ENCODE measurements at places on chromosomes 6 and 20.

DNA sequence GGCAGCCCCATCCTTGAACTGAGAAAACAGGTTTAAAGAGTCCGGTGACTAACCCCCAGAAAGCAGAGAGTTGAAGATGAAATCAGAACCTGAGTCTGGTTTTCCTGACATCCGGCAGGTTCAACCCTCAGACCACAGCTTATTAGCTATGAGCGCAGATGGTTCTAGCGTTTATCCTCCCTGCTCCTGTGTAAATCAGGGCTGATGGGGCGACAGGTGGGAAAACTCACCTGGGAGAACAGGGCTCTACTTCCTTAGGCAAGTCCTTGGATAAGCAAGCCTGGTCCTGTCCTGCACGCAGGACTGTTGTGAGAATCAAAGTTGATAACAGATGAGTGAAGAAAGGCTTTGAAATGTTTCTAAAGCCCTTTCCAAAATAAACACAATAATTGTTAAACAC is 31.4 kb downstream of the GHRH start:
- DNase-seq = no peak

DNA sequence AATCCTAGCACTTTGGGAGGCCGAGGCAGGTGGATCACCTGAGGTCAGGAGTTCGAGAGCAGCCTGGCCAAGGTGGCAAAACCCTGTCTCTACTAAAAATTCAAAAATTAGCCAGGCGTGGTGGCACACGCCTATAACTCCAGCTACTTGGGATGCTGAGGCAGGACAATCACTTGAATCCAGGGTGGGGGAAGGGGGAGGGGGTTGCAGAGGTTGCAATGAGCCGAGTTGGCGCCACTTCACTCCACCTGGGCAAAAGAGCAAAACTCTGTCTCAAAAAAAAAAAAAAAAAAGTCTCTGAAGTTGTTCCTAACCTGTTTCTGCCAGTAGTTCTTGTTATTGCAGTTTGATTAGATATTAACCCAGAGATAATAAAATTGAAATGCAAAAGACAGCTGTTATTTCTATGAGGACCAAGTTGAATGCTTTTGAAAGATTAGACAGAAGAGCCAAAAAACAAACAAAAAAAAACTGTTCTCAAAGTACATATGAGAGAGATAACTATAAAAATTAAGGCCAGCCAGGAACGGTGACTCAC is 22.6 kb downstream of the PIGU start:
- DNase-seq = no peak

- DNase-seq = no peak
These were observed 9.4 kb downstream of the RING1 start for GRCh38 chr6:33217681-33218080.

- DNase-seq = no peak
These were observed 90.4 kb downstream of the DLL1 start for GRCh38 chr6:170200458-170200891.

DNA sequence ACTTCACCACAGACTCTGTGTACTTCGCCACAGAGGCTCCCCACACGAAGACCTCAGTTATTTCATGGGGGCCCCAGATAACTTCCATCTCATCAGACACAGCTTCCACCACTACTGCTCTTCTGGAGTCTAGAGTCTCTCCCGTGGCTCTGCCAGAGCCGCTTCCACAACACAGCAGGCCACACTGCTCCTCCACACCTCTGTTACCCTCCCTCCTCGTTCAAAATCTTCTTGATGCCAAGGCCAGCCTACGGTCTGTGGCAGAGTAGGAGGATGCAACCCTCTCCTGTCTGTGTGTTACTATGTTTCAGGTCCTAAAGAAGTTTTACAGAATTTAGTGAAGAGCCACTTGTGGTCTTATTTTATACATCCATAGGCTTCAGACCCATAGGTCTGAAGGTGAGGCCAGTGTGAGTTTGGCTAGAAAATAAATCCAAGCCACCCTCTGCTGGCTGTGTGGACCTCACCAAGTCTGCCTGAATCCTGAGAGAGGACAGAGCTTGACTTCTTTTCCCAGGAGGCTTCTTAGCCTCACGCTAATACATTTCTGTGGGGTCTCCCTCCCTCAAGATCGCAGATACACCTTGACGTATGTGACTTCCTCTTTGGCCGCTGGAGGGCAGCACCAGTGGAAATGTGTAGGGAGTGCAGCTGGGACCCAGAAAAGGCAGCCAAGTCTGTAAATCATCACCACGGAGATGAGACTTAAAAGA is 197.7 kb downstream of the FAXC start:
- peak; percentile 45 for DNase-seq

DNA sequence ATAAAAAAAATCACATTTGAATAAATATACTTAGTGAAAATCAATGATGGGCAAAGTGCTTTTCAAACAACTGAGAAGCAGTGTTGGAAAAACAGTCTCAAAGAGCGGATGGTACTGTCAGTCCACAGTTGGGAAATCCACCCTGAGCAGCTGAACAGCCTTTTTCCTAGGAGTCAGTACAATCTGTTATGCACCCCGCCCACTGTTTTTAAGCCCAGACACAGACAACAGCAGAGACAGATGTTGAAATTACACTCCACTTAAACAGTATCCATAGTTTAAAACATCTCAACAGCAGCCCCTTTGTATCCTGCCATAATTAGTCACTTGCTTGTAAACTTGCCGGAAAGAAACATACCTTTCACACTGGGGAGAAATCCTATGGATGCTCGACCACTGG is 372 bp downstream of the KIAA0408 start:
- no peak for DNase-seq

- no peak for DNase-seq
These were observed 249.5 kb upstream of the THEMIS start for GRCh38 chr6:128150376-128150775.

GRCh38 chr20:54255157-54255556 is 47.3 kb downstream of the PFDN4 start:
- DNase-seq = no peak

DNA sequence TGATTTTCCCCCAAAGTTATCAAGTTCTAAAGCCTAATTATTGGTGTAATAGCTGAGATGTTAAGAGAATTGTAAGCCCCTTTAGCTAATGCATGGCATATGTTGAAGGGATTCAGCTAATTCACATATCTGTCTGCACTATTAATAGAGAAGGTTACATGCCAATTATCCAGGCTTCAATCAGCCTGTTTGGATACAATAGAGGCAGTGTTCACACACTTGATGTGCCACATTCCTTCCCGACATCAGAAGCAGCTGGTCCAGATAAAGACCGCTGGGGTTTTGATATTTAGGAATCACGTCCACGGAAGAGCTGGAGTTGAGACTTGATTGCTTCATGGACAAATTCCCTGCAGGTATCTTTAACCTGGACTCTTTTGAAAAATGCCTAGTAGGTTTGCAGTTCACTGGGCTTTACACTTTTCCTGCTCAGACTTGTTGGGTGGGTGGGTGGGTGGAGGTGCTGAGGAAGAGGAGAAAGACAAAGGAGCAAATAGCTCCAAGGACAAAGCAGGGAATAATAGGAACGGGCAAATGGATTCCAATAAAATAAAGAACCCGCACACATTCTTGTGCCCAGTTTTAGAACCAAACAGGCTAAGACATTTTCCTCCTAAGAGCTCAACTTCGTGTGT is 142.6 kb upstream of the ZNF217 start:
- no peak for DNase-seq

DNA sequence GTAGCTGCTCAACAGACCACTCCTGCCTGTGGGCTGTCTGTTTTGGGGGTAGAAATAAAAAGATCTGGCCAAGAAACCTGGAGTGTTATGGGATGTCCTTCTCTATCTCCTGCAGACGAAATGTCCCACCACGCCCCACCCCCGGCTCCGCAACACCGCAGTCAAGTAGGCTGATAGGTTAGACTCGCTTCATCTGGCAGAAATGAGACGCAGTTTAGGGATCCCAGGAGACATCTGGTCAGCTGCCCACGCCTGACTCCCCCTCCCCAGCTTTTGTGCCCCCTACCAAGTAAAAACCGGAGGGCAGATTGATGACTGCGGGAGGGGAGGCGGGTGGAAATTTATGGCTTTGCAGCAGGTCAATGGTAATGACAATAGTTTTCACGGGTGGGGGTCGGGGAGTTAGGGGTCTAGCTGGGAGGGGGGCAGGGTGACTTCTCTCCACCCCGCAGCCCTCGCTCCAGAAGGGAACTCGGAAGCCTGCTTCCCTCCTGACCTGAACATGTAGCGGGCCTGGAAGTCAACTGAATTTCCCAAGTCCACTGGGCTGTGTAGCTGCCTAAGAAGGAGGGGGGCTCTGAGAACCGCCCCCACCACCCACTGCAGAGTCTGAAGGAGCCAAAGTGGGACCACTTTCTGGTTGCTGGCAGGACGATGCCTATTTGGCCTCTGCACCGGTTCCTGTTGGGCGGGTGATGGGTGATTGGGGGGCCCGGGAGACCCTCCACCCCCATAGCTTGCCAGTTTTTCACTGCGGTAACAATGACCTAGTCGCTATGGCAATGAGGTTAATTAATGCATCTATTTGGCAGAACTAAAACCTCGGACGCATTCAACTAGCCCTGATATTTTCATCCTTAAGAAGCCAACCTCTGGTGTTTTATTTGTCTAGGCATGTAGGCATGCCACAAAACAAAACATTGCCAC is 25.7 kb downstream of the PMEPA1 start:
- DNase-seq = no peak

DNA sequence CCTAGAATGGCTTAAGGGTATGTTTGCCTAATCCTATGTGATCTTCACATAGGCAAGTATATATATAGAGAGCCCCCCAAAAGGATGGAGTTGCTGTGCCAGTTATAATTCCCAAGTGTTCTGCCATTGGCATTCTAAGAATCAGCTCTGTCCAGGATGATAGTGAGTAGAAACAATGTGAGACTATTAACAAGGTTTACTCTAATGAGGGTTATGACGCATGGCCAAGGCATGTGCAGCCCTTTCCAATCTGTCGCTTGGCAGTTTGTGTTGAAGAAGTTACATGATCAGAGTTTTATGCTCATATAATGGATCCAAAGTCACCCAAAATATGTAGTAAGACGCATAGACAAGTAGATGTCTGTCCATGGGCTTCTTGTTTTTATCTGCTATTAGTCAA is 33.6 kb downstream of the VGLL2 start:
- DNase-seq = no peak

- no peak for DNase-seq
These were observed 77.1 kb upstream of the MAN1A1 start for GRCh38 chr6:119426619-119427018.

DNA sequence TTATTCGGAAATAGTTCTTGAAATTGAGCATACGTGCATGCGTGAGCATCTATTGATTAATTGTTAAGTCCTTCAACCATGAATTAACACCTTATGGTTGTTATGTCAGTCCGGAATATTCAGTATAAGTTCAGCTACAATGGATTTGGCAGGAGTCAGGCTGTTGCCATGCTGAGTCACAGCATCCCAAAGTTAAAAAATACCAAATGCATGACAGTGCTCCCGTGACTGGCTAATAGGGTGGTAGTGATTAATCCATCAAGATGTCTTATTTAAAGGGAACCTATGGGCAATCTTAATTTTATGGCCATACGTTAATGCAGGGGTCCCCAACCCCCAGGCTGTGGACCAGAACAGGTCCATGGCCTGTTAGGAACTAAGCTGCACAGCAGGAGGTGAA is 10.5 kb downstream of the RAE1 start:
- DNase-seq = no peak

GRCh38 chr6:67285770-67286495 is 1349.1 kb upstream of the ADGRB3 start:
- DNase-seq = no peak

GRCh38 chr20:45751721-45752120 is 29.6 kb downstream of the SPINT4 start:
- no peak for DNase-seq

- DNase-seq = peak; percentile 42
These were observed 896 bp downstream of the SYS1 start for GRCh38 chr20:45363611-45364492.

- no peak for DNase-seq
These were observed 273.6 kb downstream of the PACRG start for GRCh38 chr6:163001330-163001729.

DNA sequence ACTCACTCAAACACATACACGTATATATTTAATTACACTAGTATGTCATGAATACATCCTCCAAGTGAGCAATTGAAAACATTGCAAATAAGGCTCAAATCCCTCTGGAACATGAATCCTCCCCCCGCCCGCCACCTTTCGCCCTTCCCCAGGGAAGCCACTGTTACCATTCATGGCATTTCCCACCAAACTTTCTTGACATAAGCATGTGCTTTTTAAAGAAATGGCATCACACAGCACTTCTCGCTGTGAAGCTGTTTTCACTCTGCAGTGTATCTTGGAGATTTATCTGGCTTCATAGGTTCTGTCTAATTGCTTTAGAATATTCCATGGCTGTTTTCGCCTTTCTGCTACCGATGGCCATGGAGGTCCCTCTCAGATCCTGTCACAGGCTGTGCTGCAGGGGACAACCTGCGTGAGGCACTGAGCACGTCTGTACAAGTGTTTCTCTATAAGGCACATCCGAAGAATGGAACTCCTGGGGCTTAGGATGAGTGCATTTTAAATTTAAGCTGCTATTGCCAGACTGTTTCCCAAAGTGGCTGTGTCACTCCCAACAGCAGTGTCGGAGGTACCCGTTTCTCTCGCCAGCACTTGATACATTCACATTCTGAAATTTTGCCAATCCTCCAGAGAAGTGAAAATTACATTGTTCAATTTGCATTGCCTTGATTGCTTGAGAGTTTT is 22.2 kb upstream of the PHACTR3 start:
- no peak for DNase-seq

GRCh38 chr6:47292944-47293343 is 16.8 kb downstream of the TNFRSF21 start:
- no peak for DNase-seq

DNA sequence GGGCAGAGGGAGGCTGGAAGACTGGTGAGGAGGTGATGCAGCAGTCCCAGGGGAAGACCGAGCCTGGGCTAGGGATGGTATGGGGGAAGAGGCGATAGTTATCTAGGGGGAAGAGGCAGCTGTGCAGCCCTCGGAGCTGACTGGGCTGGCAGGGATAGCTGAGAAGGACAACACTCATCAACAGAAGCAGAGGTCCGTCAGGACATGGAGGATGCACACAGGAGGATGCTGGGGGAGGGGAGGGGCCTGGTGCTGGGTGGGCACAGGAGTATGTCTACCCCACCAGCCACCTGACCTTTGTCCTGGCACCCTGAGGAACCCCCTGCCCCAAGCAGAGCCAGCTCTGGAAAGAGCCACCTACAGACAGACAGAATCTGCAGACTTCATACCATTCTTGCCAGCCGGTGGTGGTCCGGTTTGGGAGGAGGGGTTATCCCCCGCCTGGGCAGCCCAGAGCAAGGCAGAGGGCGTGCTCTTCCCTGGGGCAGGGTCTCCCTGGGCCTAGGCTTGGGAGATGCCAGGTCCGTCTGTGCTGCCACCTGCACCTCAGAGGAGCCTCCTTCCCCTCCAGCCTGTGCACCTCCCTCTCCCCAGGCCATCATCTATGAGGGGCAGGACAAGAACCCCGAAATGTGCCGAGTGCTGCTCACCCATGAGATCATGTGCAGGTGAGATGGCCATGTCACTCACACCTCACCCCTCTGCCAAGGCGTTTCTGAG is 14.9 kb downstream of the EBF4 start:
- DNase-seq = no peak

All from OCI-LY7 (cell line).